ENCODE measurements at places on chromosomes 3 and 15. TPM values are rescaled to one million over a fixed set of nuclear protein-coding genes. Genes with fewer than 3 reads are reported as not detected.

GOLGA8T gene
- not detected for total RNA-seq

FRMD5 gene
- not detected for total RNA-seq

RHOV gene
- not detected for total RNA-seq

BFSP2 gene
- not detected for total RNA-seq

LEKR1 gene
- total RNA-seq: 1.3 TPM

ISL2 gene
- total RNA-seq: 0.13 TPM

CCR3 gene
- total RNA-seq: not detected

CIB2 gene
- total RNA-seq: 0.71 TPM

TGM5 gene
- not detected for total RNA-seq

MNS1 gene
- total RNA-seq: not detected

FBXO40 gene
- total RNA-seq: not detected

ACKR2 gene
- total RNA-seq: 0.14 TPM

DTX3L gene
- total RNA-seq: 92.4 TPM

CRABP1 gene
- not detected for total RNA-seq

SPINK8 gene
- not detected for total RNA-seq

DENND6A gene
- total RNA-seq: 32.6 TPM

XCR1 gene
- not detected for total RNA-seq

TRIM42 gene
- not detected for total RNA-seq

DPP8 gene
- 40.5 TPM for total RNA-seq

AP3B2 gene
- not detected for total RNA-seq

CASR gene
- not detected for total RNA-seq

SLC12A1 gene
- total RNA-seq: not detected

SLCO2A1 gene
- not detected for total RNA-seq

TRIM71 gene
- total RNA-seq: not detected

APBA2 gene
- 25.7 TPM for total RNA-seq

NEK10 gene
- 0.75 TPM for total RNA-seq

NPTN gene
- total RNA-seq: 31.2 TPM

CMTM8 gene
- 7.5 TPM for total RNA-seq

PLSCR4 gene
- total RNA-seq: not detected

PRRT3 gene
- 5.4 TPM for total RNA-seq

CLDN1 gene
- 0.07 TPM for total RNA-seq

SAMMSON gene
- not detected for total RNA-seq

MINAR1 gene
- 0.33 TPM for total RNA-seq

ARPP21 gene
- total RNA-seq: not detected

CHD2 gene
- 153 TPM for total RNA-seq

CTXND1 gene
- total RNA-seq: not detected

SCN11A gene
- total RNA-seq: 0.03 TPM

PDZRN3 gene
- total RNA-seq: not detected

GOLGA8K gene
- total RNA-seq: 0.28 TPM

Data from activated naive CD4-positive, alpha-beta T cell treated with anti-CD3 and anti-CD28 coated beads, Interleukin-2, amount 10 ng/mL, durations not matched to agents 5 hours and 36 hours (primary cell).